Naive thymus-derived CD4-positive, alpha-beta T cell (primary cell): ENCODE measurements at places on chromosomes 12 and 14. TPM values are rescaled to one million over a fixed set of nuclear protein-coding genes. Genes with fewer than 3 reads are reported as not detected.
A peak's percentile ranks its signal among the peaks of the same experiment; 100 is the strongest.

Gene ACOT6
- 0.27 TPM for total RNA-seq

DNA sequence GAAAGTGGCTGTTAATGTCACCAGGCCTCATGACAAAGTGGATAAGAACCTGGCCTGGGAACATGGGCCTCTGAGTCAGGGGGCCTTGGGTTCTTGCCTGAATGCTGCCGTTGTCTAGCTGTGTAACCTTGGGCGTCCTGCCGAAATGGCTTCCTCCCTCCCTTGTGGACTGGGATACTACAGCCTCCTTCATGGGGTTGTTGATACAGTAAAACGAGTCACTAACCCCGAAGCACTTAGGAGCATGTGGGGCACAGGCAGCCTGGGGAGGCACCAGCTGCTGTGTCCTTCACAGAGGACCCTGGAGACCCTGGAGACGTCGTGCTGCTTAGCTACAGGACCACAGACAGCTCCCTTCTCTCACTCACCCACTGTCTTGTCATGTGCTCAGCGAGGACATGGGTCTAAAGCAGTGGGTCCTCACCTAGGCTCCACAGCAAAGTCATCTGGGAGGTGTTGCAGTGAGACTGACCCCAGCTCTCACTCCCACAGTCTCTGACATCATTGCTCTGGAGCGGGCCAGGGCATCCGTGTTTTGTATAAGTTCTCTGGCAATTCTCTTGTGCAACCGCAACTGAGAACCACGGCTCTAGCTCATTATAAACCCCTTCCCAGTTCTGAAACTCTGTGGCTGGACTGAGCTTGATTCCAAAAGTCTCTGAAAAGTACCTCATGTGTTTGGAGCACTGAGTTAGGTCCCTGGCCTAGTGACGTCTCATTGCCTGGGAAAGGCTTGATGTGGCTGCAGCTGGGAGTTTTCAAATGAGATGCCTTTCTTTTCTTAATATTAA lies 42.1 kb downstream of the SERPINA3 start:
- no peaks in the 10 kb centered on the region for H3K36me3 ChIP-seq
- DNase-seq, result no peak
- no peaks in the 10 kb centered on the region for H3K27me3 ChIP-seq
- H3K4me1 ChIP-seq, result no peaks in the 10 kb centered on the region
- H3K4me3 ChIP-seq, result no peak overlapping the region

GRCh38 chr12:62934239-62934798 lies 631 bp downstream of the PPM1H start:
- H3K4me3 ChIP-seq, result no peak overlapping the region
- no peaks in the 10 kb centered on the region for H3K4me1 ChIP-seq
- peaks cover 7% of the 10 kb centered on the region for H3K27me3 ChIP-seq
- DNase-seq, result no peak
- H3K36me3 ChIP-seq, result no peaks in the 10 kb centered on the region

- DNase-seq, result no peak
- no peaks in the 10 kb centered on the region for H3K27me3 ChIP-seq
- no peaks in the 10 kb centered on the region for H3K36me3 ChIP-seq
- no peak overlapping the region for H3K27ac ChIP-seq
- H3K4me1 ChIP-seq, result no peaks in the 10 kb centered on the region
Measured at GRCh38 chr14:104280902-104281767, 142.7 kb downstream of the KIF26A start.

DNA sequence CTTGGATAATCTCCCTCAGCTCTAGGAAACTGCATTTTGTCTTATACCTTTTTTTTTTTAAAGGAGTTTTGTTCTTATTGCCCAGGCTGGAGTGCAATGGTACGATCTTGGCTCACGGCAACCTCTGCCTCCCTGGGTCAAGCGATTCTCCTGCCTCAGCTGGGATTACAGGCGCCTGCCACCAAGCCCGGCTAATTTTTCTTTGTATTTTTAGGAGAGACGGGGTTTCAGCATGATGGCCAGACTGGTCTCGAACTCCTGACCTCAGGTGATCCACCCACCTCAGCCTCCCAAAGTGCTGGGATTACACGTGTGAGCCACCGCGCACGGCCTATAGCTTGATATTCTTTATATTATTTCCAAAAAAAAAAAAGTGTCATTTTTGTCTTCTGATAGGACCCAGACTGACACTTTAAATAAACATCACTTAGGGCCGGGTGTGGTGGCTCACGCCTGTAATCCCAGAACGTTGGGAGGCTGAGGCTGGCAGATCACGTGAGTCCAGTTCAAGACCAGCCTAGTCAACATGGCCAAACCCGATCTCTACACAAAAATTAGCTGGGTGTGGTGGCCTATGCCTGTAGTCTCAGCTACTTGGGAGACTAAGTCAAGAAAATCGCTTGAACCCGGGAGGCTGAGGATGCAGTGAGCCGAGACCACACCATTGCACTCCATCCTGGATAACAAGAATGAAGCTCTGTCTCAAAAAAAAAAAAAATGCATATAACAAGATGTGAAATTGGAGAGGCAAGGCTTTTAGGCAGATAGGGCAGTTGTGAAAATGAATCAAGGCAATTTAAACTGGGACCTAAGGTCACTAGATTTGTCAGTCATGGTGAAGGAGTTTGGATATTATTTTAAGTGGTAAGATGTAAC lies 18.4 kb downstream of the SLC2A3 start:
- no peak overlapping the region for H3K4me3 ChIP-seq
- no peaks in the 10 kb centered on the region for H3K27me3 ChIP-seq
- DNase-seq, result no peak
- no peak overlapping the region for H3K27ac ChIP-seq

DNA sequence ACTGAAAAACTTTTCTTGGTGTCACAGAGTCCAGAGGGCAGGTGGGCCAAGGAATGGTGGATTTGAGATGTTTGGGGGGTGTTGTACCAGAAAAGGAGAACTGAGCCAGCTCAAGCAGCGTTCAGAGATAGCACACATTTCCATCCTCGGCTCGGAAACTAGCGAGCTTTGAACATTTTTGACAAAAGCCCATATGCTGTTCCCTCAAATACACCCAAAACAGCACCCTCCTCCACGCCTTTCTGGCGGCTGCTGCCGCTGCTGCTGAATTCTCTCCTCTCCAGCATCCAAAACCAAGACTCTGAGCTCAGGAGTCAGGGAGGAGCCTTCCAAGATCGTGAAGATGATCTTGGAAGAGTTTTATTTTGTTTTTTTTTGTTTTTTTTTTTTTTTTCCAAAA lies 961 bp downstream of the SRRM4 start:
- no peak overlapping the region for H3K27ac ChIP-seq
- no peaks in the 10 kb centered on the region for H3K27me3 ChIP-seq
- no peaks in the 10 kb centered on the region for H3K4me1 ChIP-seq
- no peak overlapping the region for H3K4me3 ChIP-seq

- peak overlapping the region; percentile 32 for H3K27ac ChIP-seq
- no peaks in the 10 kb centered on the region for H3K27me3 ChIP-seq
- peaks cover 12% of the 10 kb centered on the region for H3K4me1 ChIP-seq
- DNase-seq, result no peak
- H3K4me3 ChIP-seq, result no peak overlapping the region
Measured at GRCh38 chr14:61491224-61491623, 169.8 kb downstream of the PRKCH start.

DNA sequence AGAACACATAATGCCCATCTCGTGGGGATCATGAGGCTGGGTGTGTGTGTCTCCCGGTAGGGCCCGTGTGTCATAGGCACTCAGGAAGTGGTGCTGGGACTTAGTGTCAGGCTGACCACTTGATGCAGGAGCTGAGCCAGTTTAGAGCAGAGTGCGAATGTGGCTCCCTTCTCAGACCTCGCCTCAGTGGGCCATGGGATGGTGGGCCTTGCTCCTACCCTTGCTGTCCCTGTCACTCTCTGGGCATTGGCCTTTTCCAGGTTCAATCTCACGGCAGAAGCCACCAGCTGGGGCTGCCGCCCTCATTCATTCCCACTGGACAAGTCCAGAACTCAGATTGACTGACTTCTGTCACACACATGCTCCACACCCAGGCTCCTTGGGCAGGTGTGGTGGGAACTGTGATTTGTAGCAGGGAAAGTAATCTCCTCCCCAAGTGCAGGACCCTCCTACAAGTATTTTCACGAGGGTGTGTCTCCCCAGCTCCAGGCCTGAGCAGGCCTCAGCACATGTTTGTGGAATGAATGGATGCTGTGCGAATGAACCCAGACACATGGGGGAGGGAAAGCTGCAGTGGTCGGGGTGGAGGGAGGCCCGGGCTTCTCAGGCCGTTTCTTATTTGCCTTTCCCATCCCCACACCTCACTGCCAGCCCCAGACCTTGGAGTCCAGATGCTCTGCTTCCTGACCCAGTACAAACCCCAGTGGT lies 54.9 kb downstream of the BEGAIN start:
- H3K4me3 ChIP-seq, result no peak overlapping the region
- peaks cover 11% of the 10 kb centered on the region for H3K36me3 ChIP-seq
- no peak for DNase-seq
- no peak overlapping the region for H3K27ac ChIP-seq
- H3K4me1 ChIP-seq, result no peaks in the 10 kb centered on the region

Gene C12orf54
- total RNA-seq, result not detected

GRCh38 chr12:113194971-113195391 lies 9.5 kb downstream of the RITA1 start:
- H3K4me1 ChIP-seq, result no peaks in the 10 kb centered on the region
- peaks cover 21% of the 10 kb centered on the region for H3K36me3 ChIP-seq

DNA sequence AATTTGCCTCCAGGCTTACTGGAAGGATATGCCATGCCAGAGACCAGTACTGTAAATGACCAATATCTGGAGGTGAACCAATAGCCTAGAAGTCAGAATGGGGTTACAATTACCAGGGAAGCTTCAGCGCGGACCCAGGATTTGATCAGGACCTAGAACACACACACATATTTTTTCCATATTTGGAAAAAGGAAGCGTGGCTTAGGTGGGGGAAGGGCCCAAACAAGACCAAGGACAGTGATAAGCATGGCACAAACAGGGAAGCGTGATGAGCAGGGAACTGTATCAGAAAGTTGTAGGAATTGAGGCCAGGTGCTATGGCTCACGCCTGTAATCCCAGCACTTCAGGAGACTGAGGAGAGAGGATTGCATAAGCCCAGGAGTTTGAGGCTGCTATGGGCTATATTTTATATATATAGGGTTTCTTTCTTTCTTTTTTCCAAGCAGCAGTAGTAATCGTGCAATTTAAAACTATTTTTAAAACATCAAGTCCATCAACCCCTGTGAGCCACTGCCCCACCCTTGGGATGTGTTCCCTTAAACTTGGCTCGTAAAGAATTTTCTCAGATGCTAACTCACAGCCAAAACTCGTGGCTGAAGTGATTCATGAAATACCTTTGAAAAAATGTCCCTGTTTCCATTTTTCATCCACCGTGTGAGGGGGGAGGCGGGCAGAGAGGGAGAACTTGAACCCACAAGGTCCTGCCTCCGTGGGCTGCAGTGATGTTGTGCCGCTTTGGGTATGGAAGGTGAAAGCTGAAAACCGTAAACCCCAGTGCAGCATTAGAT lies 16.7 kb downstream of the HRK start:
- H3K4me1 ChIP-seq, result no peaks in the 10 kb centered on the region
- H3K4me3 ChIP-seq, result no peak overlapping the region
- no peaks in the 10 kb centered on the region for H3K36me3 ChIP-seq
- H3K27ac ChIP-seq, result no peak overlapping the region
- no peak for DNase-seq
- H3K27me3 ChIP-seq, result no peaks in the 10 kb centered on the region

DNA sequence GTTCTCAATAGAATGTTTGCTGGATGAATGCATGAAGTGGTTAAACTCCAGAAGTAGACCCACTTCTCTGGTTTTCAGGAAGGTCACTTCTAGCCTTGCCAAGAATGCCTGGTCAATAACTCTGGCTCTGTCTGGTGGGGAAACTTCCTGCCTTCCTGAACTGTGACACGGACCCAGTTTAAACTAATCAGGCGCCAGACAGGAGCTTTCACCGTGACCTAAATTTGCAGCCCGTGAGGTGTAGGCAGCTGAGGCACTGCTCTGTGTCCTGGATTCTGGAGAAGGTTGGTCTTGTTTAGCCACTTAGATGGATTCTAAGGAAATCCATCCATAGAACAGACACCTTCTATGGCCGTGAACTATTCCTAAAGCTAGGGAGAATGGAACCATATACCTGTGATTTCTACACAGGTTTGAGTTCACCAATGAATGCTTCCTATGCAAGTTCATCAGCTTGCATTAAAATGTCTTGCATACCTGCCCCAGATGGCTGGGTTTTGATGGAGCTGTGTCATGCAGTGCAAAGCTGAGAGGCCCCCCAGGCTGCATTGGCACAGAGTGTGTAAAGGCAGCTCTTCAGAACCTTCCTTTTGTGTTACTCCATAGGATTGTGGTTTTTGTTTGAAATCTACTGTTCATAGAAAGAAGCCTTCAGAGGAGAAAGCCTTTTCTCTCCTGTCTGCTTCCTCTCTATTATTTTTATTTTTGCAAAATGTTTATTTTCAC lies 4.4 kb downstream of the CHST11 start:
- peak overlapping the region; percentile 85 for H3K27ac ChIP-seq
- DNase-seq, result no peak
- no peaks in the 10 kb centered on the region for H3K27me3 ChIP-seq
- H3K4me3 ChIP-seq, result peak overlapping the region; percentile 15

Gene HOXC12
- total RNA-seq, result not detected

- DNase-seq, result peak; percentile 90
- peaks cover 37% of the 10 kb centered on the region for H3K4me1 ChIP-seq
- H3K36me3 ChIP-seq, result peaks cover 18% of the 10 kb centered on the region
- peak overlapping the region; percentile 43 for H3K4me3 ChIP-seq
- H3K27me3 ChIP-seq, result peaks cover 7% of the 10 kb centered on the region
- no peak overlapping the region for H3K27ac ChIP-seq
Measured at GRCh38 chr14:24332268-24332993, 2.4 kb downstream of the ADCY4 start.

Gene TXNRD1
- total RNA-seq, result 41.7 TPM

DNA sequence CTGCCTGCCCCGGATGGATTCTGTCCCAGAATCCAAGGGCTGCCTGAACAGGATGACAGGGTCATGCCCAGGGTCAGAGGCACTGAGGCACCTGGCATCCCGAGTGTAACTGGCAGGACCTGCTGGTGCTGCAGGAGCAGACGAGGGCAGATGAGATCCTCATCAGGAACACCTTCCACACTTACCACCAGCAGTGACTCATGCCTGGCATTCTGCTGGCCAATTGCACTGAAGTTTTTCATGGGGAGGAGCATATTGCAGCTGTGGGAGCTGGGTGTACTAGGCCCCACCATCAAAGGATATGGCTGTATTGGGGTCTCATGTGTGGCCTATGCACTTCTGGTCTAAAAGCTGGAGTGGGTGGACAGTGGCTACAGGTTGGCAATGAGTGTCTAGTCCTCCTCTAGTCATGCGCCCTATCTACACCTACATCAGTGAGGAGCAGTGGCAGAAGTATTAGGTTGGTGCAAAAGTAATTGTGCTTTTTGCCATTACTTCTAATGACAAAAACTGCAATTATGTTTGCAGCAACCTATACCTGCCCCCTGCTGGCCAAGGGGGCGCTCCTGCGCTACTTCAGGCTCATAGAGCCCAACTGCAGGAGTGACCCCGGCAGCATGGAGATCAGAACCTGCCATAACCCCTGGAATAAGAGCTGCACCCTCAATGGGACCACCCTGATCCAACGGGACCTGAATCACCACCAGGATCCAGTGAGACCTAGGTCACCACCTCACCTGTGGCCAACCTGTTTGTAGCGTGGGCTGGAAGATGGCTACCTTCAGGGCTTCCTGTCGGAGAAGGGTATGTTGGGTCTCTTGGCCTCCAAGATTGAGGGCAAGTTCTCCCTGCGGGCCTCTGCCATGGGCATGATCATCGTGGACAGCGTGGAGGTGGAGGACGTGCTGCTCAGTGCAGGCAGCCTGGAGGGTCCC lies 8.0 kb upstream of the C12orf42 start:
- no peaks in the 10 kb centered on the region for H3K4me1 ChIP-seq
- H3K27ac ChIP-seq, result no peak overlapping the region
- peak; percentile 66 for DNase-seq
